ENCODE measurements at places on chromosomes 5 and 9.

DNA sequence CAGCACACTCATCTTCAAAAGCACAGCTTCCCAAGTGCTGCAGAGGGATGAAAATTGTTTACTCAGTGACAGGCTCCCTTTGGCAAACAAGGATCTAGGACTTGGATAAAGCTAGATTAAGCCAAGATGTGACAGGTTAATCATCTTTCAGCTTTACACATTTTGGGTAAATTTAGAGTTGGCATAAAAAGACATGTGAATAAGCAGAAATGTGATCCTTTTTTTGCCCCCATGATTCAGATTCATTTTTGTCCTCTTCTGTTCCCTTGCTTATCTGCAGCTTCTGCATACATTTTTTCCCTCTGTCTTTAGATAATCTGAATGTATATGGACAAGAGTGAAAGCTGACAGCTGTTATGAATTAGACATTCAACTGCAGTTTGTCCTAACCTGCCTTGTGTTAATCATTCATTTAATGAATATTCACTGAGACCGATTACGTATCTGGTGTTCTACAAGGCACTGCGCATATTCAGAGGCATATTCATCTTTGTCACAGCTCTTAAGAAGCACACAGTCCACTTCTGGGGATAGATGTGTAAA is 19.6 kb downstream of the ADAMTSL1 start:
- no peak for DNase-seq

DNA sequence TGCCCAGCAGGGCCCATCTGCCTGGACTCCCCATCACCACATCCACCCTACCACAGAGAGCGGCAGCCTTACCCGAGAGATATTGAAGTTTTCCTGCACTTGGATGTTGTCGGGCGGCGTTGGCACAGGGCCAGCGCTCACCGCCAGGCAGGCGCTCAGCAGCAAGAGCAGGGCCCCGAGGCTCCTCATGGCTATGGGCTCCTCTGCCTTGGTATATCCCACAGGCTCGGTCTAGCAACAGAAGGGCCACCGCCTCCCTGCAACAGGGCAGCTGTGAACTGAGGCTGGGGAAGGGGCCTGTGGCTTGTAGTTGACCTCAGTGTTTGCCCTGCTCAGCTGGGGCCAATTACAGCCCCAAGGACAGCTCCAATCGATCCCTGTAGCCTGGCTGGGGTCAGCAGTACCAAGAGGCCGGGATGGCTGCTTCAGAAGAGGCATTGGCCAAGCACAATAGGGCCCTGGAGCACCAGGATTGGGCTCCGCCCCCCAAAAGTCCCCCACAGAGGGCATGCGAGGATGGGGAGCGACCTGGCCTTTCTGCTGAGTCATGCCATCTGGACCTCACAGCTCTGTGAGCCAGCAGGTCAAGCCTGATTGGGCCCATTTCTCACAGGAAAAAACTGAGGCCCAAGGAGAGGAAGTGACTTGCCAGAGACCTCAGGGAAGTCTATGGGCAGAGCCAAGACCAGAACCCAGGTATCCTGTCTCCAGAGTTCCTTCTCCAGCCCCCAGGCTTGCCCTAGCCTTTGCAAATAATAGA is at the start of gene AMBP:
TSS of gene AMBP (minus strand) at position 280 of the 760 bp plus-strand sequence. CDS start at position 189, 91 bp downstream.
- no peak for DNase-seq

DNA sequence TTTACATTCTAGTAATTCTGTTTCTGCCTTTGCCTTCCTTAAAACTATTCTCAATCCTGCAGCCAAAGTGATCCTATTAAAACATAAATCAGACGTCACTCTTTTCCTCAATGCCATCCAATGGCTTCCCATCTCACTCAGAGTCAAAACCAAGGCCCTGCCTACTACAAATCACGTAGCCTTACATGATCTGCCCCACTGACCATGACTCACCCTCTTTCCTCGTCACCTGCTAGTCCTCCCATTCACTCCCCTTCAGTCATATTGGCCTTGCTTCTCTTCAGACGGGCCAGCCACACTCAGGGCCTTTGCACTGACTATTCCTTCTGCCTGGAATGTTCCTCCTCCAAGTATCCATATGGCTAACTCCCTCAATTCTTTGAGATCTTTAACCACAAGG is 39.0 kb upstream of the DMXL1 start:
- DNase-seq = no peak

DNA sequence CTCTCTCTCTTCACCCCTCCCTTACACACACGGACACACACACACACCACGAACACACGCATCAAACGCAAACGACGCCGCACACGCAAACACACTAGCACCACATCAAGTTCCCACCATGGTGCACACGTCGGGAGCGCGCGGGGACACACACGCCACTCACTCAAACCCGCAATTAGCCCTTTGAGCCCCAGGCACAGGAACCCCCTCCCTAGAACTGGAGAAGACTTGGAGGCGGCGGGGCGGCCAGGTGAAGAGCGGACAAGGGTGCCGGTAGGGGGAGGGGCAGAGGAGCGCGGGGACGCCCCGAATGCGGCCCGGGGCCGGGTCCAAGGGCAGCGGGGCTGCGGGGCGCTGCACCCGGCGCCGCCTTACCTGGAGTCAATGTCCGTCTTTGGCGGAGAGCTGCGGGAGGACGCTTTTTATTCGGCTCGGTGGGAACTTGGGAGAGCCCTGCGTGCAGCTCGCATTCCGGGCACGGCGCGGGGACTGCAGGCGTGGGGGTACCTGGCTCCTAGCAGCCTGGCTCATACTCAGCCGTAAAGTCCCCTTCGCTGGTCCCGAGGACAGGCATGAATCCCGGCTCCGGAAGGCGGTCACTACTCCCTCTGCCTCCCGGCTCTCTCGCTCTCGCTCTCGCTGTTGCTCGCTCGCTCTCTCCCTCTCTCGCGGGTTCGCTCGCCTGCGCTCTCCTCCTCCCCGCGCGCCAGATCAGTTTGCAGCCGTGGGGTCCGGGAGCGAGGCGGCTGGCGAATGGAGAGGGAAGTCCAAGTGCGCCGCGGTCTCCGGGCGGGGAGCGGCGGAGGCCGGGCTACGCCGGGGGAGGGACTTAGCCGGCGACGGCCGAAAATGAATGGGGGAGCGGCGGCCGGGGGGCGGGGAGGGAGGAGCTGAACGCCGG is at the start of gene BRINP1:
TSS of gene BRINP1 (minus strand) at position 755 of the 901 bp plus-strand sequence. CDS start 56,080 bp downstream, outside the sequence.
- no peak for DNase-seq

GRCh38 chr9:134868751-134869553 is 11.7 kb upstream of the FCN2 start:
- no peak for DNase-seq

- DNase-seq = no peak
Measured at GRCh38 chr5:79521156-79521555, 7.2 kb upstream of the HOMER1 start.

GRCh38 chr5:9722601-9723180 is 92.5 kb upstream of the TAS2R1 start:
- no peak for DNase-seq

GRCh38 chr5:80122579-80122978 is 87.4 kb downstream of the THBS4 start:
- no peak for DNase-seq

DNA sequence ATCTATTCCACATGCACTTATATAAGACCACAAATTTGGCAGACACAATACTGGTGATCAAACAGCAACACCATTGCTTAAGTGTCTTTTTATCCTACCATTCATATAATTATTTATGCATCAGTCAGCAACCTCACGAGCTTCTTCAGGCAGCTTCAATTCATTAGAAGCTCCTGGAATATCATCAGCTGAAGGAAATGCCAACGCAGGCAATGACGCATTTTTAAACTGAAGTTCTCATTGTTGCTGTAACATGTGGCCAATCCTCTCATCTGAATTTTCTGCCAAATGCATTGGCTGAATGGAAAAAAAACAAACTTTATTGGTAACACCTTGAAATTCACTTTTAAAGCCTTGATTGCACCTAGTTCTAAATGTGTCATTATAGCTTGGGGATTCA is 376.4 kb upstream of the RGMB start:
- no peak for DNase-seq

GRCh38 chr5:141484641-141485311 is at the start of gene PCDHGC4:
TSS of gene PCDHGC4 (plus strand) at chr5:141485030. CDS start at chr5:141485174, 144 bp downstream.
- no peak for DNase-seq

GRCh38 chr5:123287881-123288280 is 135.3 kb downstream of the CEP120 start:
- no peak for DNase-seq

- DNase-seq = no peak
Measured at GRCh38 chr9:13268469-13268868, 11.0 kb downstream of the MPDZ start.

DNA sequence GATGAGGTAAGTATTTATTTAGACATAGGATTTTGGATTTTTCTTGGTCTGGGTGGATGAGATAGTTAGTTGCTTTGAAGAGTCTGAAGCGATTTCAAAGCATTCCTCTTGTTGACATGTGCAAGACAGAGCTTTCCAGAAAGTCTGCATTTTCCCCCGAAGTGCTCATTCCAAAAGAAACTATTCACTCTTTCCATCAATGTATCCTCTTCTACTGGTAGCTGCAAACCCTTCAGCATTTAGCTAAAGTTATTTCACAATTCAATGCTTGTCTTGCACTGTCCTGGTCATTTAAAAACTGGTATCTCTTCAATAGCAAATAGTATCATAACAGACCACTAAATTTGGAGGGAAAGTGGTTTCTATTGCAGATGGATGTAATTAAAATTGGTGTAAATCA is 13.0 kb downstream of the NREP start:
- no peak for DNase-seq

DNA sequence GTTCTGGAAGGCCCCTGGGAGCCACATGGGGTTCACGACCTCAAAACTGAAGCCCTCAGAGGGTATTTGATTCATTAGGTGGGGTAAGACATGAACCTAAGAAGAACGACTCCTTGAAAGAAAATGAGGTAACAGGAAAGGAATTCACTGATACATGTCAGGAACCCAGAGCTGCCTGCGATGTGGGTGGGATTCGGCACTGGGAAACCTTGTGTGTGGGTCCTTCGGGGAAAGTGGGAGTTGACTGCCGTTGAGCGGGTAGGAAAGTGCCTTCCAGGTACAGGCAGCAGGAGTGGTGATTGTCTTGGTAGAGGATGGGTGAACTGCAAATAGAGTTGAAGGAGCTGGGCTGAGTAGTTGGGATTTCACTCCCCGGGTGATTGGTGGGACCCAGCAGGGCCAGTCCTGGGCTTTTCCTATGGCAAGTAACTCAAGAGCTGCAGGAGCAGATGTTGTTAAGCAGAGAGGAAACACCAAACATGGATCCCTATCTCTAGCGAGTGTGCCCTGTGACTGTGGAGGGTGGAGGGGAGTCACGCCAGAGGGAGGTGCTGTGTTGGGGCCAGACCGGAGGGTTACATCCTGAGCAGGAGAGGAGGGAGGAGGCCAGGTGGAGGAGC is 30.8 kb downstream of the ANKRD33B start:
- no peak for DNase-seq

DNA sequence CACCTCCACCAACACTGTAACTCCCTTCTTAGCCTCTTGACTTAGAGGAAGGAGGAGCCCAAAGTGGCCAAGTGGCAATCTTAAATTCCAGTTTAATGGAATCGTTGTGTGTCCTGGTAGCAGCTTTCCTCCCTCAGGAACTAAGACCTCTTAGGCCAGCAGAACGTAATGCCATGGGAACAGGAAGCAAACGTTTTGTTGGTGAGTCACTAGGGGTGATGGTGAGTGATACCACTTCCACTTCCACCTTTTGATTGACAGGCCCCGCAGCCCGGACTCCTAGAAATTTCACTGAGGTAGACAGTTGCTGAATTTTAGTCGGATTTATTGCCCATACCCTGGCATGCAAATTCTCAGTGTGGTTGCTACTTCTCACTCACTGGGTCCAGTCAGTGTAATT is 94.2 kb upstream of the FBN2 start:
- DNase-seq = no peak

- DNase-seq = no peak
Measured at GRCh38 chr9:128062279-128062678, 4.8 kb downstream of the NAIF1 start.

DNA sequence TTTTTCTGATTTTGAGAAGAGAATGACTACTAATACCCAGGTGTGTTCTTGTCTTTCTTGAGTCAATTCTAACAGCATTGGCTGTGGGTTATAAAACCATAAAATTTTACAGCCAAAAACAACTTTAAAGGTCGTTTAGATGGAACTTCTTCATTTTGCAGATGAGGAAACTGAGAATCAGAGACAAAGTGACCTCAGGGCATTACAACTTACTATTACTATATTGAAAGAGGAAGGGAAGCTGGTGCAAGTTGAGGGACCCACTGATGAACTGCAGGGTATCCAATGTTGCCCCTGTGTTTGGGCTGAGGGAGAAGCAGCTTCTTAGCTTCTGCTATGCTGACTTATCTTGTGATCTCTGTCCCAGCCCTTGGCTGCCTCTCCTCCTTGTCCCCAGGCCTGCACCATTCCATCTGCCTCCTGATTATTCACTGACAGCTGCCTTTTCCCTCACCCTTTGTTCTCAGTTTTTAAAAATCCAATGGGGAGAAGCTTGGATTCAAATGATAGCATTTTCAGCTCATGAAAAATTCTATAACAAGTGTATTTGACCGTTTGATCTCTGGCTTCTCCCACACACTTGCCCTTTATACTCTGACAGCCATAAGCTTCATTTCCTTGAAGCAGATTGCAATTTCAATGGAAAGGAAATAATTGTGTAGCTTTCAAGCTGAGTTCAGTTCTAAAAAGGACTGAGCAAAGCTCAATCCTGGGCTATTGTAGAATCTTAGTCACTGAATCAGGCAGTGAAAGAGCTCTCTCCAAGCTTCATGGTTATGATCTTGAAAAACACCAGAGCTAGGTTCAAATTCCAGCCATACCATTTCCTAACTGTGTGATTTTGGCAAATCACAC is 68.5 kb downstream of the TMC1 start:
- DNase-seq = no peak

DNA sequence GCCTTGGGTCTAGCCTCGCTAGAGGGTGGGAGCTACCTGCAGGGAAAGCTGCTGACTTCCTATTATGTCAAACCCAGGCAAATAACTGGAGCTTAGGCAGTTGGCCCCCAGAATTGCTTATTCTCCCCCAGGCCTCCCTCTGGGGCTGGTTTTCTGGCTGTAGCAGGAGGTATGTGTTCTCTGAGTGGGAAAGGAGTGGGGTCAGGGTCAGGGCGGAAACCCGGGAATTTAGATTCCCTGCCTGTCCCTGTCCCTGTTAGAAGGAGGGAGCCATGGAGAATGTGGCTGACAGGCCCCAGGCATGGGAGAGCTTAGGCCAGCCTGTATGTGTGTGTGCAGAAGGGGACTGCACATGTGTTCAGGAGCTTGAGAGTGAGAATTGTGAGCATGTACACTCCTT is 13.6 kb upstream of the CXXC5 start:
- no peak for DNase-seq

DNA sequence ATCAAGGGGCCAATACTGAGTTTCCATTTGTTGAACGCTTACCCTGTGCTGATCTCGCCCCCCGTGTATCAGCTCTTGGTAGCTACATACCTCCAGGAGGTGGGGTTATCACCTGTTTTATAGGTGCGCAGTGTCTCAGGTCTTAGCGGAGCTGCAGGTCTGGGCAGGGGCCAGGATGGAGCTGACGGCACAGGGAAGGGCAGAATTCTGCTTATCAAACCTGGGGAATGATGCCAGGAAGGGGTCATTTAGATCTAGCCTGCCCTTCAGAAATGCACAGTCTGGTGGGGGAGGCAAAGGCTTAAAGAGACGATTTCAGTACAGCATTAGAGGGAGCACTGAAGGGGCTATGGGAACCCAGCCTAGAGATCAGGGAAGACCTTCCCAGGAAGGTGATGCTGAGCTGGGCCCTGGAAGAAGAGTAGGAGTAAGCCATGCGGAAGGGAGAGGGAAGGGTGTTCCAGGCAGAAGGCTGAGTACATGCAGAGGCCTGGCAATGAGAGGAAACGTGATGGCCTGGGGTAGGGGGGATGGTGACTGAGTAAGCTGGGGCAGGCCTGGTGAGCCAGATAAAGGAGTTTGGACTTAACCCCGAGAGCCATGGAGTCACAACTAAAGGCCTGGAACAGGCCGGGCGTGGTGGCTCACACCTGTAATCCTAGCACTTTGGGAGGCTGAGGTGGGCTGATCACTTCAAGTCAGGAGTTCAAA is 31.5 kb downstream of the OLFML2A start:
- DNase-seq = no peak
